ENCODE measurements at places on chromosomes 12 and 14.

DNA sequence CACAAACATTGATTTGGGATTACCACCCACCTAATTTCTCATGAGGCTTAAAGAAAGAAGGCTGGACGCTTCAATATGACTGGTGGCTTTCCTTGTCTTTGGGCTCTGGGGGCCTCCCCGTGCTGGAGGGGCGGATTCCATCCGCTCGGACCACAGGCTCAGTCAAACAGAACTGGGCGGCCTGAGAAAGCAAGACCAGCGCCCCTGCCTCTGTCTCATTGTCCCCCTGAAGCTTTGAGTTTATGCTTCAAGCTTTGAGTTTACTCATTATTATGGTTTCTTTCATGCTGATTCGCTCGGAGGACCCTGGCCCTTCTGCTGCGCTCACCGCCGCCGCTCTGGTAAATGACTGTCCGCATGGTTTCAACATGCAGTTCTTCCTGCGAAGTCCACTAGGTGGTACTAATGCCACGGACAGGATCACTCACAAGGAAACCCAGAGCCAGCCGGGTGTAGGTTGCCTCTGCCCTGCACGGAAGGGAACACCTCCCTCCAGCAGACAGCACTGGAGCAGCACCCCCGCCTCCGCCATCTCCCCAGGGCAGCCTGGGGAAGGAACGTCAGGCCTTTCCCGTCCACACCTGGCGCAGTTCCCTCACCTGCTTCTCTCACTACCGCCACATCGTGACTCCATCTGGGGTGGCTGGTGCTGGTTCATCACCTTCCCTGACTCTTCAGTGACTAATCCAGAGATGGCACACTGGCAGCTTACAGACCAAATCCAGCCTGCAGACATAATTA is 13.2 kb upstream of the TIGAR start:
- peak; percentile 58 for DNase-seq

GRCh38 chr14:101292448-101292847 is 268.8 kb upstream of the DIO3 start:
- no peak for DNase-seq

GRCh38 chr12:61808856-61809255 is 451.3 kb upstream of the USP15 start:
- DNase-seq = no peak

DNA sequence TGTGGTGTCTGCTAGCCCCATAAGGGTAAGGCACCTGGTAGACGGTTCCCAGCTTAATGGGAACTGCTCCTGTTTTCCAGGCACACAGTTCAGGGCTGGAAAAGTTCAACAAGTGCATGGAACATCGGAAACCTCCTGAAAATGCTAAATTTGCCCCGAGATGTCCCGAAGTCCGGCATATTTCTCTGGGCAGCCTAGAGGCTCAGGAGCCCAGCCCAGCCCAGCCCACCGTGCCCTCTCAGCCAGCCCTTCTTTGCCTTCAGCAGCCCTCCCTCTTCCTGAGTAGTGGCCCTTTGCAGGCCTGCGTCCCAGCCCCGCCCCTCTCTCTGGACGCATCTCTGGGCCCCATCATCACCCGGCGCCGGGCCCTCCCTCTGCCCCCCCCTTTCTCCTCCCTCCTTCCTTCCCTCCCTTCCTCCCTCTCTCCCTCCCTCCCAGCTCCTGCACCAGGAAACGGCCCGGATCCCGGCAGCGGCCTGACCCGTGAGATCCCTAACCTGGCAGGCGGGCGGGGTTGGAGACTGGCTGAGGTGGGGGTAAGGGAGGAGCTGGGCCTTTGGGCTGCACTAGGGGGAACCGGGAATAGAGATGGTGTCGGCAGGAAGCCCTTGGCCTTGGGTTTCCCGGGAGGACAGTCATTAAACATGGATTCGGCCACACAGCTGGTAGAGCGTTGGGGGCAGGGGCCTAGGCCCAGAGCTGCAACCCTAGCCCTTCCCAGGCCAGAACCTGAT is at the start of gene BCL2L2:
Gene BCL2L2 (plus strand): TSS at position 422 of the 734 bp plus-strand sequence. CDS start 935 bp downstream, outside the sequence.
- peak; percentile 87 for DNase-seq

GRCh38 chr14:103762541-103762940 is 46.9 kb downstream of the ZFYVE21 start:
- DNase-seq = no peak

DNA sequence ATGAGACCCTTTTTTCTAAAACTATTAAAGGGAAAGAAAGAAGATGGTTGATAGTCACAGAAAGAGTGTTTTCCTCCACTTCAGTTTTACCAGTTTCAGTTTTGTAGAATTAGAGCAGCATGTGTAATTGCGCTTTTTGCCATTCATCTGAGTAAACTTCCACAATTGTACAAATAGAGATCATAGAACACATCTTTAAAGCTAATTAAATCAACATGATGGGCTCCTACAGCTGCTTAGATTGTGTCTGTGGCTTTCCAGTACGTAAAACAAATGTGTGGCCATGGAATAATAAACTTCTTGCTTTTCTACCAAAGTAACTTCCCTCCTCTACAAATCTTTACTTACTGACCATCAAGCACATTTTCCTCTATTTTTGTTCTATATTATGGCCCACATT is 84.2 kb upstream of the LRIG3 start:
- no peak for DNase-seq
